Activated T-cell treated with anti-CD3 and anti-CD28 coated beads, Interleukin-2, amount 50 U/mL, for 1 hour (primary cell): ENCODE measurements at places on chromosomes 3 and 15.

GRCh38 chr3:149016669-149017541 is 25.6 kb downstream of the GYG1 start:
- DNase-seq: no peak

DNA sequence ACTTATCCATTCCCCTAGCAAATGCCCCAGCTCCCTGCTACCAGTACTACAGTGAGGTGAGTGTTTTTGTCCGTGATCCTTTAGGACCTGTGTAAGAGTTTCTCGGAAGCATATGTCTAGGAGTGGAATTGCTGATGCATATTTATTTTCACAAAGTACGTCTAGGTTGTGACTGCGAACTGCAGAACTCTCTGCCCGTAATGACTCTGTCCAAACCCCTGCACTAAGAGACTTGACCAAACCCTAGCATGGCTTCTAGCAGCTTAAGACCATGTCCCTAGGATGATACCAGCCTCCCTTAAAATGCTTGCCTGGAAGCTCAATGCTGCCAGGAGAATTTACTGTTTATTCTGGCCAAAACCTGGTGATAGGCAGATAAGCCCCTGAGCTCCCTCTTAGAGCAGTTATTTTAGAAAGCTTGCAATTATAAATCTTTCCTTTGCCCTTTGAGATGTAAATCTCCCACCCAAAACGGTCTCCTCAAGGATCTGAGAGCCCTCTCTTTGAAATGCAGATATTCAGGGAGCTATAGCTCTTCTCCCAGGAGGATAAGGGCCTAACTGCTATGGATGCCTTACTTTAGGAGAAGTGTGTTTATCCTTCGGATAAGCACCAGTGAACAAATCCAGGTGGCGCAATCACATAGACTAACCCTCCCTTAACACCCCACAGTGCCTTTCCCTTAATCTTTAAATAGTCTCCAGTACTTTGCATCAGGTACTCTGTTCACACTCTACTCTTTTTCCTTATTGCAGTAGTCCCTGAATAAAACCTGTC is 14.7 kb upstream of the CA12 start:
- no peak for DNase-seq

DNA sequence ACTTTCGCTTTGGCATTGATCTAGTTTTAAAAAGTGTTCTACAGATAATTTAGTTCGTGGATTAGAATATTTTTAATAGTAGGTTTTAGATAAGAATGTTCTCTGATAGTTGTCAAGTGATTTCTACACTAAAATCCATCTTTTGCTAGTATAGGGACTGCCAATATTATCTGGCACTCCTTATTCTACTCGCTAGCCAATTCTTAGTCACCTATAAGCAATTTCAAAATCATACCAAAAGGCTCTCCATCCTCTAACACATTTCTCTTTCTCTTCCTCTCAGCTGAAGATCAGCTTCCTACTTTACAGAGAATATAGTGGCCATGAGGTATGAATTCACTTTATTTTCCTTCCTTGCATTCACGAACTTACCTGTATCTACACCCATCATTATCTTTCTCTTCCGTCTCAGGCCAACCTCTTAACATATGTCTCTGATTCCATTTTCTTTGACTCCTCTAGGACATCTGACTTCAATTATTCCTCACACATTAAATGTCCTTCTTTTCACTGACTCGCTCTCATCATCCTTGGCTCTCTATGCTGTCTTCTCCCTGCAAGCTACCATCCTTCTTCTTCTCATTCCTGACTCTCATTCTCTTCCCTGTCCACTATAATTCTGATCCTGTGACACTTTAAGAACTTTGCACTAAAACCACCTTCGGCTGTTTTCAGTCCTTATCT is 35.5 kb downstream of the C3orf80 start:
- DNase-seq: no peak

DNA sequence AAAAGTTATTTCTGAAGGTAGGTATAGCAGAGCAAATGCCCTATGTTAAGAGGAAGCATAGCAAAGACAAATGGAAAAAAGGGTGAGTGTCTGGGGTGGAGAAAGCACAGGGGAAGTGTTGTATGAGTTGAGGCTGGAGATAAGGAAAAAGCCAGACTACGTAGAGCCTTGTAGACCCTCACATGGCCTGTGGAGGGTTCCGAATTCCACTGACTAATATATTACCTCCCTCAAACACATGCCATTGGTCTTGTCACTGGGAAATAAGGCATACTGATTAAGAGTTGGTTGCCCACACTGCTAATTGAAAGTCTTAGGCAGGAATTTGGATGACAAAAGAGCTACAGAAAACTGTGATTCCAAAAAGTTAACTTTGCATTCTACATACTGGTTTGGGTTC is 65.2 kb downstream of the TRAT1 start:
- DNase-seq: no peak

DNA sequence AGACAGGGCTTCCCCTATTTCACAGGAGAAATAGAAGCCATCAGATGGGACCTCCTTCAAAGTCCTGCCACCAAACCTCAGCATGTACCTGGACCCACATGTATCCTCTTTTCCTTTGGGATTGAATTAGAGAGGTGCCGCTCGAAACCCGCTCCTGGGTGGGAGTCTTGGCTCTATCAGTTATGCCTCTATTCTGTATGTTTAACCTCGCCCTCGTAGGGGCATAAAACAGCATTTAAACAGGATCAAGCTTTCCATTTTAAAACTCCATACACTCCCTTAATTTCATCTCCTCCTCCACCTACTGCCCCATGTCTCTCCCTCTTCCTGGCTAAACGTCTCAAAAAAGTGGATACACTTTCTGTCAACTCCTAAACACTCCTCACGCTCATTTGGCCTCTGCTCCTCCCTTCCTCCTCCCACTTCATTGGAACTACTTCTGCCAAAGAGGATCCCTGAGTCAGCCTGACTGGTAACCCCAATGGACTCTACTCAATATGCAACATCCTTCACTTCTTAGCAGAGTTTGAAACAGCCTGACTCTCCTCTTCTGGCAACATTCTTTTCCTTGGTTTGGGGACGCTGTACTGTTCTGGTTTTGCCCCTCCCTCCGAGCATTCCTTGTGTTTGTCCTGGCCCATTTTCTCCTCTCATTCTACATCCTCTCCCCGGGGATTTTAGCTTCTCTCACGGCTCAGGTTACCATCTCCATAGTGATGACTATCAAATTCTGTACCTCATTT is 23.0 kb upstream of the MUC20 start:
- no peak for DNase-seq

DNA sequence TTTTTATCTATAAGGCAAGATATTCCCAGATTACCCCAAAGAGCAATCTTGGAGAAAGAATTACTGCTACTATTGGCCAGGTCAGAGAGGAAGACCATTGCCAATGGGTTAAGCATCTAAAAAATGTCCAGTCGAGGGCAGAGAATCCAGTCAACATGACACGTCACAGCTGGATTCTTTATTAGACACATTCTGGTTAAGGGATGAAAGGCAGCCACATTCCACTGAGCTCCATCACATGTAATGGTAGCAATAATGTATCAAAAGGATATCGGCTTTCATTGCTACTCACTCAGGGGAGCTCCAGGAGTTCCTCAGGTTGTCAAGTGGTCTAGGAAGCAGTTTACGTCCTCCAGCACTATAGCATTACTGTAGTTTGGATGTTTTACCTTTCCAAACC is 421.1 kb downstream of the PLOD2 start:
- no peak for DNase-seq

- peak; percentile 38 for DNase-seq
Observed at GRCh38 chr3:108818404-108818803, 4.2 kb upstream of the TRAT1 start.

DNA sequence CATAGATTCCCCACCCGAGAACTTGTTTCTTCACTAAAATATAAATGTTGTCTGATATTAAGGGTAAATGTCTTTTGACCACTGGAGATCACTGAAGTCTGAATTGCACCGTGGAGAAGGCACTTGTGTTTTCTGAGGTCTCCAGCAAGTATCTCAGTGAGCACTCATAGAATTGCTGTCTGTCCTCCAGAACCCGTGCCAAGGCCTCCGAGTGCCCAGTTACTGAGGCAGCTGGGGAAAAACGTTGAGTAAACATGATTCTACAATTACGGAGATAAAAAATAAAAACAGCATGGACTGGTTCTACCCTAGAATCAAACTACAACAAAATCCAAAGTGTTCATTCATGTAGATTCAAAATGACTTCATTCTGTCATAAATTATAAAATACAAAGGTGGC is 60.0 kb downstream of the MLH1 start:
- DNase-seq: no peak

- DNase-seq: no peak
Observed at GRCh38 chr15:98120561-98120960, 160.1 kb downstream of the ARRDC4 start.

- DNase-seq: no peak
Observed at GRCh38 chr3:25744470-25744869, 38.8 kb downstream of the NGLY1 start.

GRCh38 chr3:132803889-132804288 is 81.7 kb upstream of the NPHP3 start:
- DNase-seq: no peak

DNA sequence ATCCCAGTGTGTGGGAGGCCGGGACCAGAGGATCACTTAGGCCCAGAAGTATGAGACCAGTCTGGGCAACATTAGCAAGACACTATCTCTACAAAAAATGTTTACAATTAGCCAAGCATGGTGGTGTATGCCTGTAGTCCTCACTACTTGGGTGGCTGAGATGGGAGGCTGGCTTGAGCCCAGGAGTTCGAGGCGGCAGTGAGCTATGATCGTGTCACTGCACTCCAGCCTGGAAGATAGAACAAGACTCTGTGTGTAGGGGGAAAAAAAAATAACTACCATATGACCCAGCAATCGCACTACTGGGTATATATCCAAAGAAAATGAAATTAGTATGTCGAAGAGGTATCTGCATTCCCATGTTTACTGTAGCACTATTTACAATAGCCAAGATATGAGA is 22.6 kb downstream of the RYK start:
- DNase-seq: no peak

DNA sequence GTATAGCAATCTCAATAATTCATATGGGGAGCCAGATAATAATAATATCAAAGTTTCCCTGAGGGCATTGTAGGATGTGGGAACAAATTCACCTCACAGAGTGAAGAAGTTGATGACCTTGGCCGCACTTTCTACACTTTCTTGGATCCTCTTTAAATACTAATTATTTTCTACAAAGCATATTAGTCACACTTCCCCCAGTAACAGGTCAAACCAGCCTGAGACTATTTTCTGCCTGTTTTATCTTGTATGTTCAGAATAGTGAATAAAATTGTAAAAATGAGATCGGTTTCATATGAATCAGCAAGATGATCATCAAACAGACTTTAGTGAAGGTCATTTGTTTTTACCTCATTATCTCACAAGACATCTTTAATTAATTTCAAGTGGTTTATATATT is 2.3 kb upstream of the OR5K3 start:
- DNase-seq: no peak

GRCh38 chr15:59236394-59236793 is 29.8 kb downstream of the LDHAL6B start:
- DNase-seq: no peak

DNA sequence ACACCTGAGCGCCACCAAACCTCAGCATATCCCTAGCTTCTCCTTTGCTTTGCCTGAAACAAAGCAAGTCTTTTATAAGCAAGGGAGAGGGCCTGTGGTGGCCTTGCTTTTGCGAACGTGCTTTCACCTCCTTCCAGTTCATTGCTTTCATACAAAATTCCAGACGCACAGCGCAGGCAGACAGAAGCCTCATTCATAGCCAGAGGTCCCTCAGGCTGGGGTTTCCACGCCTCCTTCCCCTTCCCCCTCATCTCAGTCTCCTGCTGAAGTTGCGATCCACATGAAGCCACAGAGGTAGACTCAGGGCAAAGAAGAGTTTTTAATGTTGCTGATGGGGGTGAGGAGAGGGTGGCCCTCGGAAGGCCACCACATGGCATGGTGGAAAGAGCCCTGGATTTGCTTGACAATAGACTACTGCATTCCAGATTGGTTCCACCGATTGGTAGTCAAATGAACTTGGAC is 59.4 kb upstream of the FLNB start:
- no peak for DNase-seq

DNA sequence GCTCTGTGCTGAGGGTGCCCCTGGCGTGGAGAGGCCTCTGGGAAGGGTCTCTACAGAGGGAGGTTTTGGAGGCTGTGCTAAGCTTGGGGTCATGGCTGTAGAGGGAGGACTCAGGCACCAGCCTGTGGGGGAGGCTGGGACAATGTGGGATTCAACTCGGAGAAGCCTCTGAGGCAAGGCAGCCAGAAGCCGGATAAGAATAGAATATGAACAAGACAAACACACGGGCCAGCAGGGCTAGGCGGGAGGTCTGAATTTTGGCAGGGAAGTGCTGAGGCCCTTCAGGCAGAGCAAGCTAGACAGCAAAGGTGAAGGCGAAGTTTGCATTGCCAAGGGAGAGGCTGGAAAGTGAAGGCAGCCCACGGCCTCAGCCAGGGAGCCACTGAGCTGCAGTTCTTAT is 612.1 kb upstream of the NR2F2 start:
- no peak for DNase-seq

GRCh38 chr3:32620611-32621310 is 50.1 kb upstream of the DYNC1LI1 start:
- no peak for DNase-seq

DNA sequence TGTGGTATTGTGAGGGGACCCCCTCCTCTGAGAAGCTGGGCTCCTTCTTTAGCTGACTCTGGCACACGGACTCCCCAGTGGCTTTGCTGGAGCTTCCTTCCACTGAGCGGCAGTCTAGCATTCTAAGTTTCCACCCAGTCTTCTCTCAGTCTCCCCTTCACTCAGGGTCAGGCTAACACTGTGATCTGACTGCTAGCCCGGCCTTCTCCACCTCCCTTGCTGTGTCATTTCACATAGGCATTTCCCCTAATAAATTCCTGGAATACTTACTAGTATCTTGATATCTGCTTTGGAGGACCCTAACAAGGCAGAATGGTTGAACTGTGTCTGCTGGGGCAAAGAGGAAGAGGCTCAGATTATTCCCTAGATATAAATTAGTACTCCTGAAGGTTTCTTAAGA is 106.2 kb upstream of the THBS1 start:
- no peak for DNase-seq

DNA sequence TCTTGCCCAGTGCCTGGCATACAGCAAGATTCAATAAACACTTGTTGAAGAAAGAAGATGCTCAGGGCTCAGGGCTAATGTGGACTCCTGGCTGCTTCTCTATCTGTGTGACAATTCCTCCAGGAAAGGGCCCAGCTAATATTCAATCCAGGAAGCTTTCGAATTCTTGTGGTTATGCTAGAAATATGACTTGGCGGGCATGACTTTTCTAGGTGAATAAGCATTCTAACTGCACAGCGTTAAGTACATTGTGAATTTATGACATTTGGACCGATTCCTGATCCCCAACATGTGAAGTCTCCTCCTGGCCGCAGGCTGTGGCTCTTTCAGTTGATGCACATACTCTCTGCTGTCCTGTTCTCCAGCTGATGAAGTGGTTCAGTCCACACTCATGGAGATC is 117.0 kb downstream of the IMPG2 start:
- no peak for DNase-seq

DNA sequence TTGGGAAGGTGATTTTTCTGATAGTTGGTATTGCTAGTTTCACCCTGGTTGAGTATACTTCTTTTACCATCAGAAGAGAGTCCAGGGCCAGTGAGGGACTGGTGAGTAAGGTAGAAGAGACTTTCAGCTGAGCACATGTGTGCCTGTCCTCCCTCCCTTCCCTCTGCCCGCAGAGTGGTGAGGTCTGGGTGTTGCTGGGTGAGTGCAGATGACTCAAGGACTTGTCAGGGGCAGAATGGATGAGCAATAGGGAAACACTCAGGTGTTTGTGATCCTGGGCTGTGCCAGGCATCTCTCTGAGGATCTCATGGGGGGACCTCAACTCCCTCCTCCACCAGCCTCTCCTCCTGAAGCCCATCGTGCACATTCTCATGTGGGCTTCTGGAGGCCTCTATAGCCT is 76.0 kb upstream of the GSK3B start:
- DNase-seq: no peak

- DNase-seq: no peak
Observed at GRCh38 chr3:39144748-39145380, 8.5 kb downstream of the CSRNP1 start.
